Cortex of kidney (tissue), 1 donor: ENCODE measurements at places on chromosomes 7 and 10.

DNA sequence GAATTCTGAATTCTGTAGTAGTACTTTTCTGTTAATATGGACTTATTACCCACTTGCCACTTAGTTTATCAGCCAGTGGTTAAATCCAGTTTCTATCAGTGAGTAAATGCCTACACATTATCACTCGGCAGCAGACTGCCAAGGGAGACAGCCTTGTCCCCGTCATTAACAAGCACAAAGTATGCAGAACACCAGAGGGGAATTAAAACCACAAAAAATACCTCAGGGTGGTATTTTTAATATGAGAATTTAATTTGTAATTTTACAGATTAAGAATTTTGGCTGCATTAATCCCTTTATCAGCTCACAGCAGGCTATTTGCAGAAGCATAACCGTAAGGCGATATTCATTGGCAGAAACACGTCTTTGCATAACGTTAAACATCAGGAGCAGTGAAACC is 150.0 kb upstream of the FZD1 start:
- no peak for DNase-seq

DNA sequence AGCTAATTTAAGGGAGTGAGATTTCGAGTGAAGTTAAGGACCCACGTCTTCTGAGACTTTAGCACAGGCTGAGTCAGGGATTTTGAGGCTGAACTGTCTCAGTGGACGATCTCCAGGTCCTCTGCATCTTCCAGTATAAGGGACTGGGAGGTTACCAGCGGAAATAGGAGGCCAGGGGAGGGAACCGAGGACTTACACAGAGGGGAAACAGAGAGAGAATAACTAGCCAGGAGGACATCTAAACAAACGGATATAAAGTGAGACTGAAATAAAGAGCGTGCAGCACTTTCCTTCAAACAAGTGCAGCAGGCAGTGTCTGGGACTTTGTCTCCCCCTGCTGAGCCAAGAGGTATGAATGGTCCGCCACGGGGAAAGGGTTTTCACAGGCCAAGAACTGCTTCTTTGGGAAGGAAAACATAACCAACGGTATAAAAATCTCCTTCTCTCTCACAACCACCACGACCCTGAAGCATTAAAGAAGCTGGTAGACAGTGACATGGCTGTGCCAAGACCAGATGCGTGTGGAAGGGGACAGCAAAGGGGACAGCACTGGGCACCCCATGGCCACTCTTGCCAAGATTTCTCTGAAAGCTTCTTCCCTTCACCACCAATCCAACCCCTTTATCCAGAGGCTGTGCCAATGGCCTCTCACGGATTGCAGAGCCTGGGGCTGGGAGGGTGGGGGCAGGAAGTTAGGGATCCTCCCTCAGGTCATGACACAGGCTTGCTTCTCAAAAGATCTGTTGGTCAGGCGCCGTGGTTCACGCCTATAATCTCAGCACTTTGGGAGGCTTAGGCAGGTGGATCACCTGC is 72.0 kb downstream of the SLC37A3 start:
- DNase-seq: no peak

GRCh38 chr10:96904648-96905047 is 72.5 kb downstream of the LCOR start:
- DNase-seq: no peak

DNA sequence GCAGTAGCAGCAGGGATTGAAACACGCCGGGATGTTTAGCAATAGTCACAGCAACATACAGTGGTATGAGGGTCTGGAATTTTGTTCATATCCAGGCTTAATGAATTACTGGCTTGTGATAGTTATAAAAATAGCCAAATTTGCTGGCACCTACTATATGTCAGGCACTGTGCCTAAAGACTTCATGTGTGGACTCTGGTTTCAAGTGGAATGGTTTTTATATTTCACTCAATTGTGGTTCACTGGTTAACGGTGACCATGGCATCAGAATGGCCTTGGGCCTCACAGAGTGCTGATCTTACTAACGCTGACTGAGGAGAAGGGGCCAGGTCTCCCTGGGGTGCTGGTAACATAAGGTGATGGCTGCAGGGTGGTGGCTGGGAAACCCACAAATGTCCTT is 55.7 kb downstream of the CELF2 start:
- DNase-seq: no peak

GRCh38 chr7:16710651-16711050 is 42.9 kb upstream of the TSPAN13 start:
- no peak for DNase-seq

DNA sequence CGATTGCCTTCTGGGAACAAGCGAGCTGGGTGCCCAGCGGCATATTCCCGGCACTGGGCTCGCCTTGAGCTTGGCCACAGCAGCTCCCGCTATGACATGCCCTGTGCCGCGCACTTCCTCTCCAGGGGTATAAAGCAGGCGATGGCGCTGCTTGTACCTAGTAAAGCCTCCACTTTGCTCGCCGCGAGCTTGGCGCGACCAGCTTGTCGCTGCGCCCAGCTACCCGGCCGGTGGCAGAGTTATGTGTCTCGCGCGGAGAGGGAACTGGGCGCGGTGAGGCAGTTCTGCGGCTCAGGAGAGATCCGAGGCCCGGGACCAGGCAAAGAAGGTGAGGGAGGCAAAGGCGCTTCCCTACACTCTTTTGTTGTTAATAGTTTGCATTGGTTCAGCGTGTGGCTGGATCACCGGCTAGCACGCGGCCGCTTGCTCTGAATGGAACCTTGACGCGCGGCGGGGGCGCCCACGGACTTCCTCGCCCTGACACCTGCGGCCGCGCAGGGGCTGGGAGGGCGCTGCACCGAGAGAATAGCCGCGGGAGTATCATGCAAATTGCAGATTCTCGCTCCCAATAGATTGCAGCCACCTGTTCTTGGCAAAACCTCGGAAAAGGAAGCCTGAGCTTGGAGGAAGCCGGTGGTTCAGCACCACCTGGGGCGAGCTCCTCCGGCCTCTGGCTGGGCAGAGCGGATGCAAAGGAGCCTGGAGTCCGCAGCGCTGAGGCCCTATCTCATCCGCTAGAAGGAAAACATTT is 3.0 kb upstream of the BUB3 start:
- DNase-seq: no peak

GRCh38 chr7:151963895-151964870 is 7.9 kb downstream of the GALNTL5 start:
- DNase-seq: no peak

- DNase-seq: no peak
Measured at GRCh38 chr7:95324431-95324830, at the start of gene PON1. PON1 (minus strand) TSS chr7:95324532; CDS start chr7:95324475, 57 bp downstream.

DNA sequence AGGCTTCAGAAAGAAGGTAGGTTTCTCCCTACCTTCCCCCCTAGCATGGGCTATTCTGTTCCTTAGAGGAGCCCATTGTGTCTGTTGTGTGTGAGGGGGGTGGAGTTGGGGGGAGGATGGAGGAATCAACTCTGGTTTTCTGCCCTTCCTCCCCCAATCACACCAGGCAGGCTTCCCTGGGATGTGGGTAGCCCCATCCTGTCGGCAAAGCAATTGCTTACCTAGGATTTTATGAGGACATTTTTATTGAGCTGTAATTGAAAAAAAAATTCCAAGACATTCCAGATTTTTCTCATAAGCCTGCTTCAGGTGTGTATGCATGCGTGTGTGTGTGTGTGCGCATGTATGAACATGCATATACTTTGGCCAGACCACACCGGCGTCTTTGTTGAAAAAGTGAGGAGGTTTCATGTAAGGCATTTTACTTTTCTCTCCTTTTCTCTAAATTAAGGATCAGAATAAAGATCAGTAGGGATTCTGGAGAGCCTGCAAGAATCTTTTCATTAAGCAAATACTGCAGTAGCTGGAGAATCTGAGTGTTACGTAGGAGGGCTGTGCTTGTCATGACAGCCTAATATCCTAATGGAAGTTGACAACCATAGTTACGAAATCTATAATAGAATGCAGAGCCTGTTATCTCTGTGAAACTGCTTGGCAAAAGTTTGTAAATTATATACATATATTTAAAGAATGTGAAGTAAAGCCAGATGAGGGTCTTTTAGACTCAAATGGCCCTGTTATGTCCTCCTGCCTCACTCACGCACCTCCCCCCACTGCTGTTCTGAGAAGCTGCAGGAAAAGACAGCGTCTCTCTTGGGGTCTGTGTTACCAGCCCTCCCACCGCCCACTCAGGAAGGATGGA is 27.3 kb upstream of the SAMD8 start:
- DNase-seq: no peak

- no peak for DNase-seq
Measured at GRCh38 chr10:73773152-73773879, 8.5 kb upstream of the CHCHD1 start.

DNA sequence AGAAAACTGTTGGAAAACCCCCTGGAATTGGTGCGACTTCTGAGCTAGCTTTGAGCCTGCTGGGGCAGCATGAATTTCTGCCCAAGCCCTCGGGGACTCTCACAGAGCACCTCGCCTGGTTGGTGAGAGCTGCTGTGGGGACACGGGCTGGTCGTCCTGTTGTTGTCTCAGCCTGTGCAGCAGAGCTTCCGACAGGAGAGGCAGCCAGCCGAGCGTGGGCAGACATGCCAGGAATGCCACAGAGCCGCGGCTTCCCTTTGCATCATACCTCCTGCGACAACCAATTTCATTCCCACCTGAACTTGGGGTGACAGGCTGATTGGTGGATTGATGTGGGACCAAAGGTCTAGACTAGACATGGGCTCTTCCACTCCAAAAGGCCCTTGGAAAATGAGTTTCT is 60.2 kb upstream of the NRBF2 start:
- no peak for DNase-seq

GRCh38 chr10:132562916-132563456 is 25.4 kb downstream of the INPP5A start:
- DNase-seq: no peak

DNA sequence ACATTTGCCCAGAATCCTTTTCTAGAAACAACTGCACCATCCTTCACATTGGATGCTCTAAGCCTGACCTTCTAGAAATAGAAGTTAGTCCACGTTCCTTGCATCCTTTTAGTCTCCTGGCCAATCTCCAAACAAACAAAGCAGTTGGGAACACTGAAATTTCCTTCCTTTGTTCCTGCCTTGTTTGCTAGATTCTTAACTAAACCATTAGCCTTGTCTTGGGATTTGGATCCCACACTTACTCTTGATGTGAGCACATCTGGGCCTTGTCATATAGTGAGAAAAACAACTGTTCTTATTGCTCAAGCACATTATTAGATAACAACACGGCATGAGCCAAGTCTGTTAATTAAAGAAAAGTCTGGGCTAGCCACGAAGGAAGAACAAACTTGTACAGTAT is 319.3 kb upstream of the GHITM start:
- no peak for DNase-seq

- DNase-seq: no peak
Measured at GRCh38 chr7:41175435-41175834, 527.5 kb downstream of the INHBA start.

GRCh38 chr10:94240901-94241300 is 121.8 kb downstream of the NOC3L start:
- DNase-seq: no peak

DNA sequence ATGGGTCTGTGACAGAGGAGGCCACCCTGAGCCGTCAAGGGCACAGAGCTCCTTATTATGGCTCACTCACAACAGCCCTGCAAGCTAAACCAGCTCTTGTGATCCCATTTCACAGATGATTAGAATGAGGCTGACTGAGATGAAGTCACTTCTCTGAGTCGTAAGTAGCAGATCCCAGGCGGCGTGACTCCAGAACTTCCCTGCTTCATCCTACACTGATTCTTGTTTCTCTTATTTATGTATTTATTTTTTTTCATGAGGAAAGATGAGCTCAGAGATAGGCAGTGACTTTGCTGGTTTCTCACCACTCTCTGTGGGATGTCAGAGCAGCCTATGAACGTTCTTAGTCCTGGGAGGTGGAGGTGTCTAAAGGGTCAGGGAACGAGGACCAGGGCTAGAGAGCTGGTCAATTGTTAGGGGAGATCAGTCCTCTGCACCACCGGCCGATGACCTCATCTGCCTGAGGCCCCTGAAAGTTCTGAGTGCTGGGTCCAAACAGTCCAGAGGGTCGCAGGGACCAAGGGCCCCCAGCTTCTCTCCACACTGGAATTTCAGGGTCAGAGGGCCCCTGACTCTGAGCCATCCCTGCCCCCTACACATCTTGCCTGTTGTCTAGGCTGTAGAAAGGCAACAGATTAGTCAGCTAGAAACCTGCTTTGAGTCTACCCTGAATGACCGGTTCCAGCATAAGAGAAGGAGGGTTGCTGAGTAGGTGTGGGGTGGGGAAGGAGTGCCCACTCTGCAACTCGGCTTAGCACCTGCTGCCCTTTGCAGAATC is 17.9 kb downstream of the CLRN3 start:
- no peak for DNase-seq

DNA sequence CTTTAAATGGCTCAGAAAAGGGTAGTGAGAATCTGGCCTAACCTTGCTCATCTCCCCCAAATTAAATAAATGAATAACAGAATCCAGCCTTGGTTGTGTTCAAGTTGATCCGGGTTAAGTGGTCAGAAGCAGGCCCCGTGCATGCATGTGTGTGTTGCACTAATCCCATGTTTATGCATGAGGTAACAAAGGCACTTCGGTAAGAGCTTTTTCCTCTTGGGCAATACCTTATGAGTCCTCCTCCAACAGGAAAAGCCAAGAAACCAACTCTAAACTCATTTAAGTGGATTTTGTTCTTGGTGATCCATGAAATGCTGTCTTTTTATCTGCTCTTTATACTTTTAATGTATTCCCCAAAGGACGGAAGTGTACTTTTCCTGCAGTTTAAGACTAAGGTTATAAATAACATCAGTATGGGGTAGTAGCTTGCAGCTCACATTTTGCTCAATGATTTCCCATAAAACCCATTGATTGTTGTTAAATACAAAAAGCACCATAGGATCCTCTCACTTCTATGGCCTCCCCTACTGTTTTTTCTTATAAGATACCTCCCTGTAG is 104.9 kb upstream of the YAE1 start:
- no peak for DNase-seq

DNA sequence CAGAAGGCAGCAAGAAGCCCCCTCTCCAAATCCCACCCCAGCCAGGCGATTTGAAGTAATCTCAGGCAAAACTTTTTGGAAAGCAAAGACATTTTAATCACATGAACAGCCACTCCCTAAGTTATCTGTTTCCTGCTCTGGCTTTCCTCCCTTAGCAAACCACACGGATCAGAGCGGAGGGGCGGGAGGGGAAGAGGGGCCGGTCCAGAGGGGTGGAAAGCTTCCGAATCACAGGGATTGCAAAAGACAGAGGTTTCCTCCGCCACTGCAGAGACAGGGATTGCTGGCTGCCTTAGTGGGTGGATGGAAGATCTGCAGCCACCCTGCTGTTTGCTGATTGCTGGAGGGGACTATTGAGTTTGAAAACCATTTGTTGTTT is 41.2 kb downstream of the ZCCHC24 start:
- no peak for DNase-seq

DNA sequence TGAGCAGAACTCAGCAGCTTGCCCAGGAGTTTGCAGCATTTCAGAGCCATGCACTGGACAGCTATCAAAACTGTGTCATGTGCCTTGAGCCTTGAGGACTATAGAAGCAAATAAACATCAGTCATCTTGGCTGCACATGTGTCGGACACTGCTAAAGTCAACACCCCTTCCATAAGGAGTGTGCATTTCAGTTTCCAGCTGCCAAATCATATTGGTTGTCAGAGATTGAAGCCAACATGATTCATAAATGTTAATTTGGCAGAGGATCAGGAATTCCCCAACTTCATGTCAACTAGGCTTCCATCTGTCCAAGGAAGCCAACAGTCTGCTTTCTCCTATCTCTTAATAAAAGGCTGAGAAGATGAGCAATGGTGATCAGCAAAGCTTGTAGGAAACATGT is 32.8 kb downstream of the SLC16A12 start:
- DNase-seq: no peak
